Myometrial cell (primary cell): ENCODE measurements at places on chromosomes 5 and 9. TPM values are rescaled to one million over a fixed set of nuclear protein-coding genes. Genes with fewer than 3 reads are reported as not detected.

The CSF1R gene
- 0.18 and 0.29 TPM in 2 replicates for total RNA-seq

The AK8 gene
- 0.18 TPM in 1 of 2 replicates, not detected in the other for total RNA-seq

The CTNNAL1 gene
- 203 and 235 TPM in 2 replicates for total RNA-seq

The SURF2 gene
- total RNA-seq, result 5.5 and 9.4 TPM in 2 replicates

The RNF208 gene
- total RNA-seq, result not detected in 2 replicates

The SLC26A2 gene
- 8.1 and 9.0 TPM in 2 replicates for total RNA-seq

The SLC35D2 gene
- total RNA-seq, result 18.7 and 20.2 TPM in 2 replicates

The CDH9 gene
- total RNA-seq, result not detected in 2 replicates

The BHMT2 gene
- total RNA-seq, result 8.9 and 9.2 TPM in 2 replicates

The GRXCR2 gene
- not detected in 2 replicates for total RNA-seq

The PAPPA gene
- 5.5 and 7.3 TPM in 2 replicates for total RNA-seq

The BARHL1 gene
- total RNA-seq, result not detected in 2 replicates

The CATSPER3 gene
- total RNA-seq, result under 0.01 TPM in 1 of 2 replicates, not detected in the other

The PCDHB9 gene
- total RNA-seq, result 0.18 TPM in 1 of 2 replicates, not detected in the other

The PDGFRB gene
- 138 and 149 TPM in 2 replicates for total RNA-seq

The SNX24 gene
- 23.7 and 25.9 TPM in 2 replicates for total RNA-seq

The C9orf72 gene
- total RNA-seq, result 4.3 and 11.3 TPM in 2 replicates

The LYSMD3 gene
- total RNA-seq, result 14.5 and 14.7 TPM in 2 replicates

The TSPAN17 gene
- total RNA-seq, result 34.0 and 39.3 TPM in 2 replicates

The IFT74 gene
- 8.4 and 9.7 TPM in 2 replicates for total RNA-seq
